ENCODE measurements at places on chromosomes 13 and 19.

- no peak for DNase-seq
Measured at GRCh38 chr13:38167164-38167822, 182.4 kb upstream of the UFM1 start.

- DNase-seq: no peak
Measured at GRCh38 chr13:113817860-113818691, 45.8 kb downstream of the GAS6 start.

DNA sequence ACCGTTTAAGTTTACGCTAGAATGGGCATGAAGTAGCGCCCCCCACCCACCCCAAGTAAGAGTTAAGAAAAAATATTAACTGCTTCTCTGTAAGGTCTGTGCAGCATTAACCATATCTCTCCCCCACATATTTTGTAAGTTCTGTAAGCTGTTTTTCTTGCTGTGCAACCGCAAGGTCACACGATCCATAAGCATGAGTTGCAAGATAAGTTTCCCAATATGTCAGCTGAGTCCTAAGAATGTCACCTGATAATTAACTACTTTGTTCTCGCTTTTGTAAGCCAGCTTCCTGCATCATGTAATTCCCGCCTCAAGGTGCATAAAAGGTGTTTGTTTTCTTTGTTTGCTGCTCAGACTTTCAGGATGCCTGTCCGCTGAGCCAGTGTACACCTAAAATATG is 187.0 kb downstream of the MYO16 start:
- DNase-seq: no peak

DNA sequence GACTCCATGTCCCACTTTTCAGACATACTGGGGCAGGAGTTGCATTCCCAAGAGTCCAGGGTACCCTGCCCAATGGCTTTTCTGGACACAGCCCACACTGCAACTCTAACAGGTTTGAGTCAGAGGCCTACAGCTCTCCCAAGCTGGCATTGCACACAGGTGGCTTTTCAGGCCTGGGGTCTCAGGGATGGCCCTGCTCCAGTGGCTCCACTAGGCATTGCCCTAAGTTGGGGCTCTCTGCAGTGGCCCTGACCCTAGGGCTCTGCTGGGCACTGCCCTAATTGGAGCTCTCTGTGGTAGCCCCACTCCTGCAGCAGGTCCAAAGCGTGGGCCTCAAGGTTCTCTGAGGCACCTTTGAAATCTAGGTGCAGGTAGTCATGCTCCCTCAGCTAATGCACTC is 408.8 kb downstream of the SUCLA2 start:
- DNase-seq: no peak

DNA sequence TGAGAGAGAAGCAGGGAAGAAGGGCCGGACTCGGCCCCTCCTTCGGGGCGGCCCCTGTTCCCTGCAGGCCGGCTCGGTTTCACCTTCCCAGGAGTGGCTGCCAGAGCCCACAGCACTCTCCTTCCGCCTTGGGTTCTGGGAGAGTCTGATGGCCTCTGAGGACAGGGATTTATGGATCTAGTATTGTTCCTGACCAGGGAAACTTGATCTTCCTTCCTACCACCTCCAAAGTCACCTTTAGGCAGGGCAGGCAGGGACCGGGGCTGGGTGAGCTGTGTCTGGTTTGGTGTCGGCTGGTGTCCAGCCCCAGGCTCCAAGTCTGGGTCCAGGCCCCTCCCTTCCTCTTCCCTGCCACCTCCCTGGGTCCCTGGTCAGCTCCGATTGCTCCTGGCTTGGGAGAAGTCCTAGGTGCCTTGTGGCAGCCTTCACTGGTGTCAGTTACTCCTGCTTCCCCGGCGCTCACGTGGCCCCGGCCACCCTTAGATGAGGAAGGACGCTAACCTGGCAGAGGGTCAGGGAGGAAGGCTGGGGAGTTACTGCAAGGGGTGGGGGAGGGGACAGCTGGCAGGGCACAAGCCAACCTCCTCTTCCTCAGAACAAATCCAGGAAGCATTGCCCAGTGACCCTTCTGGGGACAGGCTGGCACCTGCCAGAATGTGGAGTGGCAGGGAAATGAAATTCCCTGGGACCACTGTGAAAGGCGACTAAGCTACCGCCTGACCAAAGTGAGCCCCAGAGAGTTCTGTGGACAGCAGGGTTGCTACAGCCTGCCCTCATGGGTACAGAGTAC is 18.8 kb downstream of the RFX1 start:
- DNase-seq: no peak
